ENCODE measurements at places on chromosomes 11 and 22.

DNA sequence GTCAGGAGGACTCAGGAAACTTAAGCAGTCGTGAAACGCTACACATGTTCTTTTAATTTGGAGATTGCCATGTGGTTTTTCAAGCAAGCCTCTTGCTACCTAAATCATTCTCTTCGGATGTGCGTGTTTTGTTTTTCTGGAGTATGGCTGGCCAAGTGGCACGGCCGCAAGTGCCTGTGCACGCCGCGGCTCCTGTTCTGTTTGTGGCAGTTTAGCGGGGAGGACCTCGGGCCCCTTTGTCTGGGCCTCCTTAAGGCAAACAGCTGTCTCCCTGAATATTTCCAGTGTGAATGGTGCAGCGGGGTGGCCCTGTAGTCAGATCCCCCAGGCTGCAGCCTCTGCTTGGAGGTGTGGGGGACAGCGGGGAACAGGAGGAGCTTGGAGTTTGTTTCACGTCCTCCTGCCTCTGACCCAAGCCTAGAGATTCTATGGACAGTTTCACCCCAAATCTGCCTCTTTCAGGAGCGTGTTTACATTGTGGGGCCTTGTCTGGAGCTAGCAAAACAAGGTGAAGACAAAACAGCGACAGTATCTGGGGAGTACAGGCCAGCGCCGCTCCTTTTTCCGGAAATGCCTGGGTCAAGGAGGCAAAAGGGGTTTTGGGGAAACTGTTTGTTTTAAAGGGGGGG is 1.3 kb downstream of the LRP5 start:
- no peak for DNase-seq

- no peak for DNase-seq
Measured at GRCh38 chr11:114511079-114511478, 48.6 kb downstream of the NXPE1 start.

- no peak for DNase-seq
Measured at GRCh38 chr11:122755941-122756340, 82.4 kb upstream of the CRTAM start.

DNA sequence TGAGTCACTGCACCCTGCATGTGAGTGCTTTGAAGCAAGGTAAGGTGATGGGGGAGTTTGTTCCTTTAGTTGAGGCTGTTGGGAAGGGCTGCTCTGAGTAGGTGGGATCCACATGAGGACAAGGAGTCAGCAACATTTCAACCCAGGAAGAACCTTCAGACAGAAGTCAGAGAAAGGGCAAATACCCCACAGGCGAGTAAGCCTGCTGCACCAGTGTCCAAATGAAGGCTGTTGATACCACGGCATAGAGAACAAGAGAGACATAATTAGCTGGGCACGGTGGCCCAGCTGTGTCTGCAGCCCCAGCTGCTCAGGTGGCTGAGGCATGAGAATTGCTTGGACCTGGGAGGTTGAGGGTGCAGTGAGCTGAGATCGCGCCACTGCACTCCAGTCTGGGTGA is 54.3 kb upstream of the CLMP start:
- DNase-seq, result no peak

DNA sequence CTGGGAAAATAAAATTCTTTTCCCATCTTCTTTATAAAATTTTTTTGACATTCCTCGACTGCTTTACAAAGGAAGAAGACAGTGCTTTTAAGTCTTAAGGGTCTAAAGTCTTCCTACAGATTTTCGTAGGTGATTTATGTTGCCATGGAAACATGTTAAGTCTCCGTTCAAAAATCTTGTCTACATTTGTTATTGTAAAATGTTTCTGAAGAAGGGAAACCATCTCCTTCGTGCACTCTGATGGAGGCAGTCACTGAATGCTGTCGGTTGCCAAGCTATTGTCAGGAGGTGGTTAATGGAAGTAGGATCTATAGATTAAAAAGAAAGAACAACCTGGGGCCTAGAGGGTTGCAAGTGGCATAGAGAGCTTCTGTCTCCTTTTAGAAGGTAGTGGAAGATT is 52.6 kb downstream of the MAP6 start:
- no peak for DNase-seq

- DNase-seq, result no peak
Measured at GRCh38 chr11:46410021-46410420, 18.4 kb upstream of the CHRM4 start.

DNA sequence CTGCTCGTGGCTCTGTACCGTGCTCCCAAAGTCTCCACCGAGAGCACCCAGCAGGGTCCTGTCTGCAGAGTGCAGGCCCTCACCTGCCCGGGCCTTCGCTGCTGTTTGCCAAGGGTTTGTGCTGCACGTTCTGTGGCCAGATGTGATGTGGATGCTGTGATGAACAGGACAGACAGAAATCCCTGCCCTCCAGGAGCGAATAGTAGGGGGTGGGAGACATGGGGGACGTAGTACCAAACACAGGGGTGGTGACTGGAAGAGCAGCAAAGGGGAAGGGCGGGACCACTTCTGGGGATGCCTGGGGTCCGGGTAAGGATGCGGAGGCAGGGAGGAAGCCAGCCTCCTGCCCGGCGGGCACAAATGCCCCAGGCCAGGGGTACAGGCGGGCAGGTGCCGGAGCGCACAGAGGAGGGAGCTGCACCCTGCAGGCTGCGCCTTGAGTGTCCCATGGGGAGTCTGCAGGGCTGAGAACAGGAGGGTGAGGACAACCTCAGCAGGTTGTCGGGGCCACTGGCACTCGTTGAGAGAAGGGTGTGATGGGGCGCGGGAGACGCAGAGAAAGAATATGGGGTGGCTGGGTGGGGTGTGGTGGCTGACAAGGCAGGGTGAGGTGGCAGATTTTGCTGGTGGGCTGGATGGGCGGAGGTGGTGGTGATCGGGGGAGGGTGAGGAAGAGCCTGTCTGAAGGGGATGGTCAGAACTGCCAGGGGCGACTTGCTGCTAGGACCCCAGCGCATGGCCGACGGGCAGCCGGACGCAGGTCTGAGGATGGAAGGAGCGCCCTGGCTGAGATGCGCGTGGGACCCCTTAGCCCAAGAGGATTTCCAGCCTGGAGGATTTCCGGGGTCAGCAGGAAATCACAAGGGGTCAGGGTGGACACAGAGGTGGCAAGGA is 16.3 kb upstream of the CTSD start:
- DNase-seq, result no peak

- no peak for DNase-seq
Measured at GRCh38 chr11:63589000-63589399, 25.2 kb downstream of the PLAAT3 start.

DNA sequence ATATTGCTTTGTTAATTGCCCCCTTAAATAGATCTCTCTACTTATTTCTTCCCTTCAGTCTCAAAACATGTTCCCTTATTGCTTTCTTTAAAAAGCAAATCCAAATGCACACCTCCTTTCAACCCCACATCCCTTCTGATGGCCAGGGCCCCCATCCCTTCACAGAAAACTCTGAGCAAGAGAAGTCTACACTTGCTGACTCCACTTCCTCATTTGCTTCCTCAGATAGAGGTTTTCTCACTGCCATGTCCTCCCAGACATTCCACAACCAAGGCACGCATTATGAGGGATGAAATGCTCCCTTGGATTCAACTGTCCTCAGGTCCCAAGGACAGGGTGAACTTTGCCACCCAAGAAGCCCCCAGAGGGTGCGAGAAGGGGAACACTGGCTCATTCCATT is 43.1 kb downstream of the CSNK2A3 start:
- no peak for DNase-seq
